ENCODE measurements at places on chromosomes 16 and 17.

DNA sequence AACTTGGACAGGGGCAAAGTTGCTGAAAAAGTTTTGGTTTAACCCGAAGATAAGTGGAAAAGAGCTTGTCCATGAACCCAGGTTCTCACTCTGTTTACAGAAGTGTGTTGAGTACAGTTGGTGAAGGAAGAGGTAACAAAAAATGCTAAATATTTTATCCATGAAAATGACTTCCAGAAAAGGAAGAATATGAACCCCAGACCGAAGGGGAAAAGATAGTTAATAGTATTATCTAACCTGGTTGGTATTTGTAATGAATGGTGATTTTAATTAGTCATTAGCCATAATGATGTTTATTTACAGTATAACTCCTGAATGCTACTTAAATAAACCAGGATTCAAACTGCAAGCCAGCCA is 574 bp upstream of the TMEM106A start:
- no peak for DNase-seq
- H3K4me1 ChIP-seq: peaks cover 13% of the 10 kb centered on the region
- no peak overlapping the region for H3K27ac ChIP-seq
- H3K36me3 ChIP-seq: no peaks in the 10 kb centered on the region
- H3K27me3 ChIP-seq: no peaks in the 10 kb centered on the region

DNA sequence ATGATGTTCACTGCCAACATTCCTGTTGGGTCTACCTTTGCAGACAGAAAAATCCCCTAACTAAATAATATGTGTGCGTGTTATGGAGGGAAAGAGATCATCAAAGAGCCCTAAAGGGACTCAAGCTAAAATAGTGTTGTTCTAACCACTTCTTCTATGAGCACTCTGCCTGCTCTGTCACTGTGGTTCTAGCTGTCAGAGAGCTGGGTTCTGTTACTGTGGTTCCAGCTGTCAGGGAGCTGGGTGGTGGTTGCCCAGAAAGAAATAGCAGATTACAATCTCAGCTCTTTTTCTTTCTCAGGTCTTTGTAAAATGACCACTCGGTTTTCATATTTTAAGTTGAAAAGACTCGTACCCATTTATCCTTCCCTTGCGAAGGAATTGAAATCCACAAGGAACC is 176.3 kb downstream of the HS3ST3A1 start:
- H3K4me3 ChIP-seq: no peak overlapping the region
- no peaks in the 10 kb centered on the region for H3K27me3 ChIP-seq
- no peak for DNase-seq
- H3K36me3 ChIP-seq: no peaks in the 10 kb centered on the region
- no peak overlapping the region for H3K27ac ChIP-seq

GRCh38 chr16:11088074-11088730 is 143.8 kb downstream of the CLEC16A start:
- H3K4me3 ChIP-seq: no peak overlapping the region
- H3K27me3 ChIP-seq: peaks cover 10% of the 10 kb centered on the region
- no peaks in the 10 kb centered on the region for H3K36me3 ChIP-seq

GRCh38 chr17:66514227-66514806 is 211.9 kb downstream of the PRKCA start:
- H3K4me3 ChIP-seq: no peak overlapping the region
- no peak overlapping the region for H3K27ac ChIP-seq
- no peaks in the 10 kb centered on the region for H3K27me3 ChIP-seq
- no peak for DNase-seq
- H3K36me3 ChIP-seq: no peaks in the 10 kb centered on the region
- H3K4me1 ChIP-seq: no peaks in the 10 kb centered on the region

GRCh38 chr16:1968146-1968953 is 1.7 kb downstream of the RNF151 start:
- H3K4me3 ChIP-seq: no peak overlapping the region
- DNase-seq: no peak
- H3K4me1 ChIP-seq: peaks cover 7% of the 10 kb centered on the region
- H3K36me3 ChIP-seq: no peaks in the 10 kb centered on the region
- H3K27me3 ChIP-seq: peaks cover 13% of the 10 kb centered on the region

DNA sequence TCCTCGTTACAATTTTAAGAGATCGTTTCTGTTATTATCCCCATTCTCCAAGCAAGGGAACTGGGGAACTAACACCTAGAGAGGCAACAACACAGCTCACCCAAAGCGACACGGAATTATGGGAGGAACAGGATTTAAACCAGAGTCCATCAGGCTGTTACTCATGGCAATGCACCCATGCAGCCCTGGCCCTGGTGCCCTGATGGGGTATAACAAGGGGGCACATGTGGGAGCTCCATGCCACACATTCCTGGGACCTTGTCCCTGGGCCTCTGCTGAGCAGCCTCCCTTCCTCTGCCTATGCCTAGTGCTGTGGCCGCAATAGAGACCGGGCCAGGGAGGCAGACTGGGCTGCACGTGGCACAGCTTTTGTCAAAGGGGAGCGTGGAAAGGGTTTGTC is 13.3 kb upstream of the RCVRN start:
- H3K4me1 ChIP-seq: no peaks in the 10 kb centered on the region
- no peak for DNase-seq
- H3K27me3 ChIP-seq: peaks cover 10% of the 10 kb centered on the region
- peaks cover 7% of the 10 kb centered on the region for H3K36me3 ChIP-seq
- no peak overlapping the region for H3K4me3 ChIP-seq

- H3K4me1 ChIP-seq: no peaks in the 10 kb centered on the region
- no peak for DNase-seq
- no peak overlapping the region for H3K4me3 ChIP-seq
- no peaks in the 10 kb centered on the region for H3K27me3 ChIP-seq
- no peak overlapping the region for H3K27ac ChIP-seq
- no peaks in the 10 kb centered on the region for H3K36me3 ChIP-seq
Observed at GRCh38 chr16:53417011-53417410, 17.3 kb upstream of the RBL2 start.

DNA sequence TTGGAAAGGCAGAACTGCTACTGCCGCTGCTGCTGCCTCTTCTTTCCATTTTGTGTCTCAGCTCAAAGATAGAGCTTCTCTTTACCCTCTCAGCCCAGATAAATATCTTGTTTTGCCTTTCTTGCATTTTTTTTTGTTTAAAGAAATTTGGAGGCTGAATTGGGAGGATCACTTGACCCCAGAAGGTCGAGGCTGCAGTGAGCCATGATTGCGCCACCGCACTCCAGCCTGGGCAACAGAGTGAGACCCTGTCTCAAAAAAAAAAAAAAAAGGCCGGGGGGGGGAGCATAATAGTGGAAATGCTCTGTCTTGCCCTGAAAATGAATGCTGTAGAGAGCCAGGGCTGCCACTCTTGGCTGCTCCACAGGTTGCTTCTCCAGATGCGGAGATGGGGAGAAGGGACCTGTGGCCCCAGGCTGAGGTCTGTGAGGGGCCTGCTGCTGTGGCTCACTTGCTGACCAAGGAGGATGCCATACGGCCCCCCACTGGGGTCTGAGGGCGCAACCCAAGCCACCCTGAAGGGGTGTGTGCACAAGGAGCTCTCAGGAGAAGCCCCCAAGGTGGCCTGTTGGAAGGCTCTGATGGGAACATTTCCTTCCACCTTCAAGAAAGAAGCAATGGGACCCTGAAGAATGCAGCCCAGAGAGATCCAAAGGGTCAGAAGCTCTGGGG is 21.5 kb upstream of the G6PC1 start:
- H3K4me3 ChIP-seq: no peak overlapping the region
- H3K27me3 ChIP-seq: peaks cover 5% of the 10 kb centered on the region
- no peaks in the 10 kb centered on the region for H3K4me1 ChIP-seq
- DNase-seq: no peak
- H3K36me3 ChIP-seq: no peaks in the 10 kb centered on the region

DNA sequence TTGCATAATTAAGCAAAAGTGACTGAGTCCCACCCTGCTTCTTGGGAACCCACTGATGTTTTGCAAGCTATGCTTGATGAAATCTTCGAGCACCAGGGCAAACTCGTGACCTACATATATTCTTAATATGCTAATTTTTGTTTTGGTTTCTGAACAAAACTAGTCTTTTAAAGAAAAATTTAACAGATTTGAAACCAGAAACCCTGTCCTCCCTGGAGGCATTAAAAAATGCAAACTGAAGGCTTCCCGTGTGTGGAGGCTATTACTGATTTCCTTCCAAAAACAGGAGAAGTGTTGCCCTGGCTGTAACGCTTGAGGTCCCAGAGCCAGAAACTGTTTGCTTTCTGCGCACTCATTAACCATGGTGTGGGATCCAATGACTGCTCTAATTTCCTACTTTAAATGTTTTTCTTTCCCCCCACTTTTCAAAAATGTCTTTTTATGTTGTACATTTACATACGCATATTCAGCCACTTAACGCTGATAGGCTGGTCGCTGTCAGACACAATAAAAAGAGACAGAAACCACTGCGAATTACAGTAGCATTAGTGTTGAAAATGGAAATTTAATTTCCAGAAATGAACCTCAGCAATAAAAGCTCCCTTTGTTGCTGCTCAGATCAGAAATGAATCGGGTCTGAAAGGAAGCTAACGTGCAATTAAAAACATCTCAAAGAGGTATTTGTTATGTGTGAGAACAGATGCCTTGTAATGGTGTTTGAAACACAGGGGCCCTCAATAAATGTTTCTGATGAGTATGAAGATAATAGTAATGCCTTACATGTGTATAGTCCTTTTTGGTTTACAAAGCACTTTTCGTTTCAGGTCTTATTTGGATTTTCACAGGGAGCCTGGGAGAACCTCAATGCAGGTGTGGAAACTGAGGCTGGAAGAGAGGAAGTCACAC is 39.9 kb upstream of the IRX6 start:
- H3K36me3 ChIP-seq: peaks cover 5% of the 10 kb centered on the region
- H3K4me3 ChIP-seq: no peak overlapping the region
- no peaks in the 10 kb centered on the region for H3K27me3 ChIP-seq
- DNase-seq: no peak

- peak overlapping the region; percentile 62 for H3K27ac ChIP-seq
- H3K27me3 ChIP-seq: peaks cover 11% of the 10 kb centered on the region
- H3K36me3 ChIP-seq: peaks cover 16% of the 10 kb centered on the region
Observed at GRCh38 chr17:80859002-80859941, 132.4 kb upstream of the CHMP6 start.

GRCh38 chr17:411421-412120 is 59.0 kb upstream of the RPH3AL start:
- H3K27me3 ChIP-seq: peaks cover 20% of the 10 kb centered on the region
- H3K4me1 ChIP-seq: peaks cover 6% of the 10 kb centered on the region
- no peaks in the 10 kb centered on the region for H3K36me3 ChIP-seq
- DNase-seq: no peak

GRCh38 chr17:44831371-44831770 is 1.3 kb upstream of the GJC1 start:
- H3K4me1 ChIP-seq: no peaks in the 10 kb centered on the region
- peaks cover 17% of the 10 kb centered on the region for H3K27me3 ChIP-seq
- no peak overlapping the region for H3K27ac ChIP-seq
- DNase-seq: no peak
- H3K36me3 ChIP-seq: no peaks in the 10 kb centered on the region

- H3K4me3 ChIP-seq: no peak overlapping the region
- no peaks in the 10 kb centered on the region for H3K4me1 ChIP-seq
- no peaks in the 10 kb centered on the region for H3K36me3 ChIP-seq
- no peak overlapping the region for H3K27ac ChIP-seq
- DNase-seq: no peak
Observed at GRCh38 chr17:1197781-1198490, 18.2 kb upstream of the ABR start.

DNA sequence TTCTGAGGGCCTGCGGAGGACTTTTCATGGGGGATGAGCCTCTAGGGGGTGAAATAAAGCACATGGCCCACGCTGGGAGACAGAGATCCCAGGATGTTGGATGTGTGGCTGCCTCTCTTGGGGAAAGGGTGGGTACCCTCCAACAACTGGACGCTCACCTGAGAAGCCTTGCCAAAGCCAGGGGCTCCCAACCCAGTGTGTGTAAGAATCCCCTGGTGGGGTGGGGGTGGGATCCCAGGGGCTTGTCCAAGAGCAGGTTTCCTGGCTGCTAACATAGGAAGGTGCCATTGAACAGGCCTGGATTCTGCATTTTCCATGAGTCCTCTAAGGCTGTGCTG is 587 bp downstream of the SNX20 start:
- H3K27me3 ChIP-seq: peaks cover 3% of the 10 kb centered on the region
- no peak for DNase-seq
- H3K4me1 ChIP-seq: no peaks in the 10 kb centered on the region
- no peak overlapping the region for H3K4me3 ChIP-seq
- H3K36me3 ChIP-seq: no peaks in the 10 kb centered on the region
- no peak overlapping the region for H3K27ac ChIP-seq

Measured in glutamatergic neuron (in vitro differentiated cells).